AG08396 (cell line): ENCODE measurements at places on chromosomes 1 and 21.

- no peak for DNase-seq
Observed at GRCh38 chr1:67784545-67785186, 48.6 kb downstream of the GNG12 start.

DNA sequence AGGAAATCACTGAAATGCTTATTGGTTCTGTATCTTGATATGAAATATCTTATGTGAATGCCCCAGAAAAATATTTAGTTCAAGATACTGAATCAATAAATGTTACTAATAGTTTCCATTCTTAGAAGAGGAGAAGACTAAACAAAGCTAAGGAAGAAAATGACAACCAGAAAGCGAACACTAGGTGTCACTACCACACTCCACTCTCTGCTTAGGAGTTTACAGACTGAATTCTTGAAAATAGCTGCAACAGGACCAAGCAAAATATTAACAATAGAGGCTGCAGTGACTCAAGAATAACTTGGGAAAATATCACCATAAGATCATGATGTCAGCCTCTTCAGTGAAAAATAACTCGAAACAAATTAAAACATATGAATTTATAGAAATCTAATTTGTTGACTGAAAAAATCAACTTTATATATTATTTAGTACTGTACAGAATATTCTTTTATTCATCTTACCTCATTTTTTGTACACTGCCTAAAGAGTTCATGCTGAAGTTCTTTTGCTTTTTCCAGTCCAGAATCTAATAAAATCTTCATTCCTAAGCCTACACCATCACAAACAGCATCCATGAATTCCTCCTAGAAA, 61.6 kb downstream of the KIF14 start:
- peak; percentile 46 for DNase-seq

DNA sequence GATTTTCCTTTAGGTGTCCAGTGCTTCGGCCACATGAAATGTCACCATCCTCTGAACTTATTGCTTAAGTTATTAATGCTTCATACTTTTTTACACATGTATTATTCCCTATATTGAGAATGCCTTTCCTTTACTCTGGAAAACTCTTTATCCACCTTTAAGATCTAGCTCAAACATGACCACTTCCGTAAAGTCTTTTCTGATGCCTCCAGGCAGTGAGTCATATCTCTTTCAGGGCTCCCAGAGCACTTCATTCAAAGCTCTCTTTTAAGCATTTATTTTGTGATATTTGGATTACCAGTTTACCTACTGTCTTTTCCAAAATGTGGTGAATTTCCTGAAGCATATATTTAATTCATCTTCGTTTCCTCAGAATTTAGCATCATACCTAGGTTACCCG, 178.9 kb downstream of the HS2ST1 start:
- no peak for DNase-seq

- DNase-seq, result peak; percentile 51
Observed at GRCh38 chr1:98920441-98921110, 84.1 kb downstream of the PLPPR5 start.

- peak; percentile 73 for DNase-seq
Observed at GRCh38 chr1:44609412-44609767, 64.9 kb downstream of the TMEM53 start.

DNA sequence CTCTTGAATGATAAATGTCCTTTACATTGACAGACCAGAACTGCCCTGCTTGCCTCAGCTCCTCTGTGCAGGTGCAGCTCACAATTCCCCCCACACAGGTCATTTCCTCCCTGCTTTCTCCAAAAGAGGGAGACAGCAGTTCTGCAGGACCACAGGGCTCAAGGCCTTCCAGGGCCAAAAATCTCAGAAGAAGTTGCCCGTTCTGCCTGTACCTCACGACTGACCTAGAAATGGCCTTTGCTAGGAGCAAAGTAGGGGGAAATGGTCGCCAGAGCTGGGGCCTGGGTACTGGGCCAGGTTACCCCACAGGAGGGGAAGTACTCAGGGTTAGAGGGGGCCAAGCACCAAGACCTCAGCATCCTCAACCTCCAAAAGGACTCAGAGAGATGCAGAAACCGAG, 11.1 kb downstream of the RNU1-2 start:
- no peak for DNase-seq

- peak; percentile 90 for DNase-seq
Observed at GRCh38 chr21:34836103-34836932, 167.5 kb downstream of the CLIC6 start.

DNA sequence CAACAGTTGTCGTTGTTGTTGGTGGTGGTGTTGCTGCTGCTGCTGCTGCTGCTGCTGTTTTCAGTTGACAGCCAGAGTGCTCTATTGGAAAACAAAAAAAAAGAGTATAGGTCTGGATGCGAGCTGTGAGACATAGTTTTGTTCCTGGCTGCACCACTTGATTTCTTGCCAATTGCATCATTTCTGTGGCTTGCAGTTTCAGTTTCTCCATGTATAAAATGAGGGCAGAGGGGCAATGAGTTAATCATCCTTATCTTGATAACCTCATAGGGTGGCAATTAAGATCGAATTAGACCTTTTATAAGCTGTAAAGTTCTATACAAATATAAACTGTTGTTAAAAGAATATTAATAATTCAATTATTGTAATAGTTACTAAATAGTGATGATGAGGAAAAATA, 156.7 kb downstream of the DMRTA2 start:
- DNase-seq, result no peak

DNA sequence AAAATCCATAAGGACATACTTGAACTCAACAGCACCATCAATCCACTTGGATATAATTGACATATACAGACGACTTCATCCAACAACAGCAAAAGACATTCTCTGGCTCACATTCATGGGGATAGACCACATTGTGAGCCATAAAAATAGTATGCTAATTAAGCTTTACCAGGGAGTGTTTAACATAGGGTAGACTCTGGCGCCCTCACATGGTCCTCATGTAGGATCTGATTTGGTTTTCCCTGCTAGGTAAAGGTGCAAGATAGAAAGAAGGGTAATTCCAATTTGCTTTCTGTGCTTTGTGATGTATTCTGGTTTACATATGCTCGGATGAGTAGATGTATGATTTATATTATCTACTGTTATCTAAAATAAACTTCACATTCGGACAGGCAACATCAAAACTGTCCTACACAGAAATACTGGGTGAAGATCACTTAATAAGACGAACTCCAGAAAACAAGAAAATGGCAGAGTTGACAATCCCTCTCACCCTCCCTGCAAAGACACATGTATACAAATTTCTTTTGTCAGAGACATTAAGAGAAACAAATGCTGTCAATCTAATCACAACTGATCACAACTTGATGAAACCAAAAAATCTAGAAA, 27.7 kb downstream of the CR1L start:
- peak; percentile 35 for DNase-seq

DNA sequence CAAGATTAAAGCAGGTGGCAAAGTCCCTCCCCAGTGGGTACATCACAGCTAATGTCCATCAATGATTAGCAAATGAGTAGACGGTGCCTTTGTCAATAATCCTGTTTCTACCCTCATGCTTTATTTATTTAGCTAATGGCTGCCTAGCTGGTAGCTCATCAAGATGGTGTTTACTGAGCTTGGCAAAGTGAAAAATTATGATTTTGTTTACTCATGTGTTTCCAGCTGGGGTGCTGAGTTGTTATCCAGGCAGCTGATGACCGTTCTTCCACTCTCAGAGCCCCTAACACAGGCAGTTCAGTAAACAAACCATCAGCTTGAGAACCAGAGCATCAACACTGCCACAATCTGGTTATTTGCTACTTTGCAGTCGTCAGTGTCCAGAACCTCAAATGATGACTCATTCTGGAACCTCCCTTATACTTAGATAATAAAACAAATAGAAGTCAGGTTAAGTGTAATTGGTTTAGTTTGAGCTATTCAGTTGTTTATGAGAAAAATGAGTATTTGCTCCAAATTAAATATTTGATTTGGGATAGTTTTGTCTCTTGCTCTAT, 163.9 kb downstream of the ST6GALNAC5 start:
- peak; percentile 22 for DNase-seq

GRCh38 chr1:93078638-93078985, 471 bp upstream of the MTF2 start:
- DNase-seq, result peak; percentile 4

DNA sequence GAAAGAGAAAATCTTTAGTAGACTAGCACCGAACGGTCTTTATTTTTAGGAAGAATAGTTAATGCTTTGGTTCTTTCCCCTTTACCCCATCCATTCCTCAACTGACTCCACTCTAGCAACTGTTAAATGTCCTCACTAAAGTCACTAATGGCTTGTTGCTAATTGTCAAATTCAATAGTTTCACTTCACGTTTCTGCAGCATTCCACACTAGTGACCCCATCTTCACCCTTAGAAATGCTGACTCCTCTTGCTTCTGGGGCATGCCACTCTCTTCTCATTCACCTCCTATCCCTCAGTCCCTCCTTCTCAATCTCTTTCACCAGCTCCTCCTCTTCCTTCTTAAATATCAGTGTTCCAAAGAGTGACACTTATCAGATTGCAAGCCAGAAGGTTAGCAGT, 19.4 kb upstream of the CADM3 start:
- DNase-seq, result no peak

DNA sequence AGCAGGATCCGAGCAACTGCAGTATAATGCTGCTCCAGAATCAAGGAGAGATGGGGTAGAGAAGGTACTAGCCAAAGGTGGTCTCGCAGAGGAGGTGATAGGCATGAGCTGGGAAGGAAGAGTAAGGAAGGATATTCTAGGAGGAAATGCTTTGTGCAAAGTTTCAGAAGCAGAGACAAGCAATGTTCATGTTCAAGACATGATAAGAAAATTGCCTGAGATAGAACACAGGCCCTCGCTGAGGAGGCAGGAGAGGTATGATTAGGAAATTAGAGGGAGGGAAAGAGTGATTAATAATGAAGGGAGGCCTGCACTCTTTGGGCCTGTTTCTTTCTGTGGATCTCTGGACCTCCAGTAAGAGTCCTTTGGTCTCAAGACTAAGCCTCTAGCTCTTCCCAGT, 12.9 kb upstream of the ETV3 start:
- DNase-seq, result no peak

- DNase-seq, result no peak
Observed at GRCh38 chr1:169451218-169451824, 24.0 kb upstream of the CCDC181 start.

DNA sequence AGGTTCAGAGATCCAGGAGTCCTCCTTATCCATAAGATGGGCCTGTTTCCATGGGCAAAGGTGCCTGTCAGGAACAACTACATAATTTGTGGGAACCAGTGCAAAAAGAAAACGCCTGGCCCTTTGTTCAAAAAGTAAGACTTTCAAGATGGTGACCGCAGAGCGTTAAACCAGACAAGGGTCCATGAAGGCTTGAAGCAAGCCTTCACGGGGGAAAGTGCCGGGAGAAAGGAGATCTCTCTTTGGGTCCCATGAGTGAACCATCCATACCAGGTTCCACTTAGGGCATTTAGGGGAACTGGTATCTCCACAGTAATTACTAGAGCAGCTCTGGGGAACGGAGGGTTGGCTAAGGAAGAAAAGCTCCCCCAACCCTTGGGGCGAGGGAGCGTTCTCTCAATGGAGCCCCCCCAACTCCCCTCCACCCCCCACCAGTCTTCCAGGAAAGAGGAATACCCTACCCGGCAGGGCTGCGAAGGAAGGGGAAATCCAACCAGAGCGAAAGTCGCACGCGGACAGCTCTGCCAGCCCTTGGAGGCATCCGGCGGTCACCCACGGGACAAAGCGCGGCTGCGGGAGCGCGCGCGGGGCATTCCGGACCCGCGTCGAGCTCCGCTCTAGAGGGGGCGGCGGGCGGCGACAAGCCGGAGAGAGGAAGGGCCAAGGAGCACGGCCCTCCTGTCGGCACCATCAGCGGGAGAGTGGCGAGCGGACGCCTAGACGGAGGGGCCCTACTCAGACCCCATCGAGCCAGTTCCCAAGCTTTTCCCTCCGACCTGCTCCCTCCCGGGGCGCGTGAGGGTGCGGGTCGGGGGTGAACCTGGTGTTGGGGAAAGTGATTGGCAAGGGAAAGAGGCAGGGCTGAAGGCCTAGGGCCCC, 687 bp upstream of the RASSF5 start:
- peak; percentile 19 for DNase-seq

DNA sequence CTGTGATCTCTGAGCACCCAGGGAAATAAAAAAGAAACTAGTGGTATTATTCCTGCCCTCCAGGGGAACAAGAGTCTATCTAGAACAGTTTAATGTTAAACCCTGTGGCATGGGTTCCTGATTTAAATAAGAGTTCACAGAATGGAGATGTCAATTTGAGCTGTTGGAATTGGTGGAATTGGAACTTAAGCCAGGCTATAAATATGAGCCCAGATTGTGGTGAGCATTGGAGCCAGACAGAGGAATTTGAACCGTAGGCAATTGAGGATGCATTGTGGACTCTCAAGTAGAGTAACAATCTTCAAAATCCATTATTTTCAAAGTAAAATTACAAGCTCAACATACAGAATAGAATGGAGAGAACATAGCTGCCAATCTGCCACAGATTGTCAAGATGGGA, 98.2 kb downstream of the NEK7 start:
- no peak for DNase-seq

DNA sequence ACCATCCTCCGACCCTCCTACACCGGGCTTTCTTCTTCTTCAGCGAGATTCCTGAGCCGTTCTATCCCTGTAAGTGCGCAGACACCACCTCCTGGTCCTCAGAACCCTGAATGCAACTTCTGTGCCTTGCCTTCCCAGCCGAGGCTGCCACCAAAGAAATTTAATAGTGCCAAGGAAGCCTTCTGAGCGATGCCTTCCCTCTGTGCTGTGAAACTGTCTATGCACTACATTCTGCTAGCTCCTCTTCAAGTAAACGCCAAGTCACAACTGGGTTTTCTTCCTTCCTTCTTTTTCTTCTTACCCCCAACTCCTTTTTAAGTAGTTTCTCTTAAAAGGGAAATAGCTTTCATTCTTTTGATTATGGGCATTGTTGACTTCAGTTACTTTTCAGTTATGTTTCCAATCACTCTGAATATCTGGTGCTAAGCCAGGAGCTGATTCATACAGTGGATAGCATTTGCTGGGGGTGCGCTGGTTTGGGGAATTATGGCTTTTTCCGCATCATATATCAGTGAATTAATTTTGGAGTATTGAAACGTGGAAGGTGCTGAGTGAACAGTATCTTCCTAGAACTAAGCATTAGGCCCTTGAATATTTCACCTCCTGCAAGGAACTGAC, 38.6 kb upstream of the GPR88 start:
- no peak for DNase-seq

DNA sequence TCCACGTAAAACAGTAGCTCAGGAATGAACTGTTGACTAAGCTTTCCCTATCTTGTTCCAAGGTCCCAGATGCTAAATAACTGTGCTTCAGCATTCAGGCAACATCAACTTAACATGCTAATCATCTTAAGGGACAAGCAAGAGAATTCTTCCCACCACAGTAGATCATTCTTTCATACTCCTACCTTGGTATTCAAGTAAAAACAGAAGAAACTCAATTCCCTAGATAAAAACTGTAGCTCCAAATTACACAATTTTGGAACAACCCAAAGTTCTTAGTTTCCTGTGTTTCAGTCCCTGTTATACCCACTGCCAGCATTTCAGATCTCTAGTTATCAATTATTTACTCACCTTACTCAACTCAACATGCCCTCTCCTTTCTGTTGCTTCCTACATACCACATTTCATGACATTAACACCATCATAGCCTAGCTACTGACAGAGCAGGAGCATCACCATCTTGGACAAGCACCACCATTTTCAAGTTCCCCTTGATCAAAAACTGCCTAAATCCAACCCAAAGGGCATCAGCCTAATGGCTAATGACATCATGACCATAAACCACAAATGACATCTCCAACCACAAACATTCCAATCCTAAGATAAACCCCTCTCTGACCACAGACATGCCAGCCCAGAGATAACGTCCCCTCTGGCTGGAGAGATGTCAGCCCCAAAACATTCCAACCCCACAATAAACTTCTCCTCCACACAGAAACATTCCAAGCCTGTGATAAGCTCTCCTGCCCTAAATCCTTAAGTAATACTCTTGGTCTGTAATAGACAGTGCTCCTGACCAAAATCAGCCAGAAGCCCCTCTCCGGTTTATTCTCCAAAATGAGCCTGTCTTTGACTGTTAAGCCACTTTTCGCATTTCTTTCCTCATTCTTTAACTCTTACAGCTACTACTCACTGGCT, 191.2 kb downstream of the RERE start:
- DNase-seq, result peak; percentile 65
